RPMI8226 (cell line): ENCODE measurements at places on chromosomes 2 and 18.

DNA sequence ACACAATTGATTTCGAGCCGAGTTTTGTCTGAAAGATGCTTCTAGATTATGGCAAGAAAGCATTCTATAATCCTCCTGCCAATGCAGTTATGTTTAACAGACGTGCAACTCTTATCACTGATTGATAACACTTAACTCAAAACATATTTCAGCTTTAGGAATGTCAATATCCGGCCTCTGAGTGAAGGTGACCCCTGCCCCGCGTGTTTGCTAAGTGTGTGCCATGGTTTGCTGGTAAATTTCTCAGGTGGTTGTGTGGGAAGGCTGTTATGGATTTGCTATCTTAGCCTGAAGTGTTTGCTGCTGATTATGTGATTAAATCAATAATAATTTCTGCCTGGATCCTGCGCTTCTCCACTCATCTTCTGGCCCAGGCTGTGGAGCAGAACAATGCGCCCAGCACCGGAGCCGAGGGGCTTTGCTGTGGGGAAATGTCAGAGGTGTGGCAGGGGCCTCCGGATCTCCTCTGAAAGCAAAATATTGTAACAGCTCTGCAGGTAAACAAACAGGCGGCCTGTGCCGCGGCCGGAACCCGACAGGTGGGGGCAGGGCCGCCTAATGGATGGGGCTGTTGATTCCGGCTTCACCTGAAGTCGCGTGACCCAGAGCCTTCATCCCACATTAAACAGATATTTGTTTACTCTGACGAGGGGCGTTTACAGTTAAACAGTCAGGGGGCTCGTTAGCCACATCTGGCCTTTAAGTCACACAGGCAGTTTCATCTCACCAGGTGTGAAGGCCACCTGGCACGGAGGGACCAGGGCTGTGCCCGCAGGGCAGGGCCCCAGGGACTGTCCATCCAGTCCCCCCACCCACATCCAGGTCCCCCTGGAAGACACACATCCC is 210.7 kb upstream of the SALL3 start:
- peak; percentile 62 for DNase-seq

- DNase-seq, result no peak
Observed at GRCh38 chr2:217102956-217103355, 243.1 kb upstream of the TNP1 start.

DNA sequence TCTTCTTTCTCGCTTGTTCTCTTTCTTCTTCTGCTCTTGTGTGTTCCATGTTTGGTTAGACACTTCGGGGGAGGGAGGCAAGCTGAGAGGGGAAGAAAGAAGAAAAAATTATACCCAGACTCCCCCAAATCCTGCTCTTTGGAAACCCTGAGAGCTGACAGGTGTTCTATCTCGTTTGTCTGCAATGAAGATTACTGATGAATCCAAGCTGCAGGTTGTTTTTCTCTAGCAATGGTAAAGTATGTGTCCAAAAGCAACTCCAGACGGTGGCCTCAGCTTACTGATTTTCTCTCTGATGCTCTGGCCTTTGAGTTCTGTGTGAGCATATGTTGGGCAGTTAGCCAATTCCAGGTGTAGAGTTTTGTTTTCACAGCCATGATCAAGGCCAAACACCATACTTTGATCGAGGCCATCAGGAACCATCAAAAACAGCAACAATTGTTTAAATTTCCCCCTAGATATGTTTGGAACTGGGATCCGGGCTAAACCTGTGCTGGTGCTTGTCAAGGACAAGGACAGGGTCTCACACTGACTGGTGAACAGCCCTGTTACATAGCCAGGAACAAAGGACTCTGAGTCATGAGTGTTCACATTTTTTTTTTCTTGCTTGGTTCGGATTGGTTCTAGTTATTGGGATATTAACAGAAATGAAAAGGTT is 142.0 kb downstream of the PRKCE start:
- peak; percentile 45 for DNase-seq

DNA sequence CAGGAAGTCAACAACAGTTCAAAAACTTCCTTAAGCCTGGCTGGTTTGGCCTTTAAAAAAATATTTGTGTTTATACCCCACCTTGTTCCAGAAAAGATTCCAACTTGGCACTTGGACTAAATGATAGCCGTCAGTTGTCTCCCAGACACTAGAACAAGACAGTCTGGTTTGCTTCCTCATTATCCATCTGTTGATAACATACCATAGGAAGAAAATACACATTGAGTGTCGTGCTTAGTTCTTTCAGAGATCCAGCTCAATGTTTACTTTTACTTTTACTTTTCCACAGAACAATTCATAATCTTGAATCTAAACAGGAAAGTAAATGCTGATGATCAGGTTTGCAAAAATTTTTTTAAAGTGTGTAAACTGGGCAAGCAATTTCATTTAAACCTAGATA is 2.4 kb upstream of the VPS54 start:
- no peak for DNase-seq

- DNase-seq, result peak; percentile 27
Observed at GRCh38 chr2:147937744-147938349, 82.7 kb downstream of the ORC4 start.

DNA sequence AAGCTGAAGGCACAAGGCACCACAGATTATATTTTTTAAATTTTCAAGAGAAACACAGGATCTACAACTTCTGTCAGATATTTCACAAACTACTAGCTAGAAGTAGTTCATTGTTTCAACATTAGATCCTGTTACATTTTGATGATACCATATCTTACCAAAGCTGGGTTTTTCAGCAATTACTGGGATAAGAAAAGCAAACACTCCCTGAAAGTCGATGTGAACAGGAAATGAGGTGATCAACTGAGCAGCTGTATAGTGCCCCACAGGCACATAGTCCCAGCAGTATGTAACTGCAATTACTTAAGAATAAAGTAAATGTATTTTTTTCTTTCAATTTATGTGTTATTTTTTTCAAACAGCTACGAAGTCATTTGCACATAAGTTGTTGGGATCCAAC is 103.5 kb downstream of the DNER start:
- DNase-seq, result no peak

GRCh38 chr2:122191331-122191730 is 435.9 kb downstream of the TSN start:
- DNase-seq, result peak; percentile 51

GRCh38 chr2:173862612-173863217 is 102.5 kb downstream of the SP3 start:
- no peak for DNase-seq

DNA sequence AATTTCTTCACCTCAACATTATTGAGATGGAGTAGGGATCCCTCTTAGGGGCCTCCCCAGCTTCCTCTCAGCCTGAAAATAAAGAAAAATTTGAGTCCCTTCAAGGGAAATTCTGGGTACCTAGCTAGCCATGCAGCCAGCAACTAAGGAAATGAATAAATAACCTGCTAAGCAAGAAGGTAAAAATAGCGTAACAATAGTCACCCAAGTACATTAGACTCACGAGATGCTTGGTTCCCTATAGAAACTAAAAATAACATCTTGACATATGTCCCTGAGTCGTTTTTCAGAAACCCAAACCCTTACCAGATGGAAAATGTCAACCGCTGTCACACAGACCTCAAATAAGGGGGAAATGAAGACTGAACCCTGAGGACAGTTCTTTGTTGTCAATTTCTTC is 51.9 kb downstream of the CACNB4 start:
- no peak for DNase-seq

GRCh38 chr2:100292022-100292580 is 30.2 kb downstream of the LONRF2 start:
- DNase-seq, result no peak

DNA sequence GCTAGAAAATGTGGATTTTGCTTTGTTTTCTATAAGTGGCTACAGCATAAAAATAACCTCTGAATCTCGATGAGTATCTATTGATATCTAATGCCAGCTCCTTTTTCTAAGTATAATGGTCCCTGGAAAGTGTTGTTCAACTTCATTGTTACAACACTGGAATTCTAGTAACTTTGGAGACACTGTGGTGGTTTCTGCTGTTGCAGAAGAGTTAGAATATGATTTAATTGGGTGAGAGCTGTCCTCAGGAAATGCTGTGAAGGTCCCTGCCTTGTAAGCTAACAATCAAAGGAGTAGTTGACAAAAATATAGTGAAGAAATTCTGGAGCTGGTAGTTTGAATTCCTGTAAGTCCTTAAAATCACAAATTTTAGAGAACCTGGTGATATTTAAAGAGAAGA is 62.1 kb downstream of the C18orf63 start:
- no peak for DNase-seq

- no peak for DNase-seq
Observed at GRCh38 chr18:36337679-36338402, 40.3 kb downstream of the FHOD3 start.

DNA sequence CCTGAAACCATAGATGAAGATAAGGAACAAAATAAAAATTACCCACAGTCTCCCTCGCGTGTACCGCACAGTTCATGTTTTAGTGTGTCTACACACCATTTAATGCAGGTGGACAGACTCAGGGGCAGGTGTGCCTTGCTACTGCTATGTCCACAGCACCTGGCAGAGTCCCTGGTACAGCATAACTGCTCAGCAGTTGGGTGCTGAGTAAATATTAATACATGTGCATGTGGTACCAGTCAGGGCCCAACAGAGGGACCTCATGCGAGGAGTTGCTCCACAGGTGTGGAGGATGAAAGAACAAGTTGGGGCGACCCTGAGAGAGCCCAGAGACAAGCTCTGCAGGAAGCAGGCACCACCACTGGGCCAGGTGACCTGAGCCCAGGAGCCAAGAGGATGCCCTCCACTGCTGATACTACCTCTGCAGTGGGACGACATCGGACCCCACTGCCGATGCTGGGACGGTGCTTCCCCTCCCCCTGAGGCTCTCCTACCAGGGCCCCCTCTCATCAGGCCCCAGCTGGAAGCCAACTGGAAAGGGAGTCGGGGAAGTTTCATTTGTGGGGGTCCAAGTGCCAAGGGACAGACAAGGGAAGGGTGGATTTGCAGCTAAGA is 100.8 kb downstream of the NEDD4L start:
- DNase-seq, result no peak

DNA sequence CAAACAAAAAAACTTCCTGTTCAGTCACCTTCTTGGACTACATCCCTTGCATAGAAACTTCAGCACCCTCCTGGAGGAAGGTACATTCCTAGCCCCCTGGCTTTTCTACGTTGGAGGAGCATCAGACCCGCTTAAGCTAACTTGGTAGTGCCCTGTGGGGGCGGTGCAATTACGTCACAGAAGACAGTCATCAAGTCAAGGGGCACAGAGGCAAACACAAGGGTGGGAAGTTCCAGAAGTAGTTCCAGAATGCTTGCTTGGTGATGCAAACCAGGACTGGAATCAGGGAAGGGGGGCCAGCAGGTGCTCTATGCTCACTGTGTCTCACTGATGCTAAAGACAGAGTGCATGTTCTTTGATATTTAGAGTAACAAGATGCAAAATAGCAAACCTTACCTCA is 15.2 kb upstream of the AGFG1 start:
- DNase-seq, result no peak

- no peak for DNase-seq
Observed at GRCh38 chr18:11736656-11737055, 47.6 kb downstream of the GNAL start.

GRCh38 chr2:134988994-134989605 is 58.1 kb downstream of the MAP3K19 start:
- no peak for DNase-seq

GRCh38 chr2:118417406-118418120 is 329.3 kb downstream of the INSIG2 start:
- DNase-seq, result no peak

DNA sequence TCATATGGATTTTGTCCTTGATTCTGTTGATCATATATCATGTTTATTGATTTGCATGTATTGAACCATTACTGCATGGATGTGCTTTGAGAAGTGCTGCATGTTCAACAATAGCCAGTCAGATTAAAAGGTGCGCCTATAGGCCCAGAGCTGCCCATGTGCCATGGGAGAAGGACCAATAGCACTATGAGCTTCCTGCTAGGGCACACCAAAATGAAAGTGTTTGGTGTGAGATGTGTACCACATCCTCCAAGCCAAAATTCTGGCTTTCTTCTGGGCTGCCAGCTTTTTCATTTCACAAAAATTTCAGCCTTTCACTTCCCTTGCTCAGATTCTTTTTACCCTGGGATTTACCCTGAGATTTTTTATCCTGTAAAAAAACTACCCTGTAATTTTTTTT is 34.8 kb upstream of the MMADHC start:
- no peak for DNase-seq

- DNase-seq, result no peak
Observed at GRCh38 chr2:240146627-240147278, 6.3 kb upstream of the OTOS start.

GRCh38 chr2:88949336-88949735 is 257.9 kb downstream of the RPIA start:
- DNase-seq, result no peak

DNA sequence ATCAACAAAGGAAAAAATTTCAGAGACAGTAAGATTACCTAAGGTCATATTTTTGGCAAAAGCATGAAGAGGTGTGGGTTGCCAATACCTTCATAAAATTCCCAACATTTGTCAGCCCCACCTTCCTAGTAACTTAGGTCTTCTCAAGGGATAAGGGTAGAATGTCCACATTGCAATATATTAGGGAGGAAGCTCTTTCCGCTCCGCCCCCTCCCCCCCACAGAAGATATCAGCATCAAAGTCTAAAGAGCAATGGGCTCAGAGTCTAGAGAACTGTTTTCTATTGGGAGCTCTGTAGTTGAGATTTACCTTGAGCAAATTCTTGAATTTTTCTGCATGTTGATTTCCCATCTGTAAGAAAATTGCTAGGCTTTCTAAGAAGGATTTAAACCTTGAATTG is 200.3 kb downstream of the CD226 start:
- no peak for DNase-seq

DNA sequence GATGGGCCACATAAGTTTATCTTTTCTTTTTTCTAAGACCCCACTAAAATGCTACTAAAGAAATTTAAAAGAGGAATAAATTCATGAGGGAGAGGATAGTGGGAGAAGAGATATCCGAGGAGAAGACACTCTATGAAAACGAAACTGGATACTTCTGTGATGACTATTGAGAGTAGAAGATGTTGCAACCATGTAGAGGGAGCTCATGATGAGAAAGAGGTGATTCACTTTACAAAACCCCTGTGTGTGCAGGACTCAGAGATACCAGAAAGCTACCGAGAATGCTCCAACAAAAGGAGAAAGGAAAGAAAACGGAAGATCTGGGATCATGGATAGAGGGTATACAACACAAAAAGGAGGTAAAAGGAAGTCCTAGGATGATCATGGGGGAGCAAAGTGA is 34.9 kb downstream of the SLC38A11 start:
- no peak for DNase-seq

DNA sequence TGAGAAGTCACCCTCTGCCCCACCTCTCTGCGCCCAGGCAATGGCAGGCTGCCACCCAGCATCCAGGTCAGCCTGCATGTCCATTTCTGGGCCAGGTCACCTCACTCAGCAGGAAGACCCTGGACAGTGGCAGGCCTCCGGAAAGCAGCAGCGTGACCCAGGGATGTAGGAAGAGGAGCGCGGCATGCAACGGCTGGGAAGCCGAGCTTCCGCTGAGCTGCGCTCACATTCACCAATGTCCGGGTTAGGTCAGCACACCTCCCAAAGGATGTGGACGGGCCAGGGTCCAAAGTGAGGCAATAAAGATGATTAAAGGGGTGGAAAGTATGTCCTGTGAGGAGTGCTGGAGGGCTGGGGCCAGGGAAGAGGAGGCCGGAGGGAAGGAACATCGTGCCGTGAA is 174.5 kb downstream of the CTIF start:
- DNase-seq, result no peak

- DNase-seq, result no peak
Observed at GRCh38 chr18:9343577-9343976, 9.0 kb downstream of the TWSG1 start.
